GM10248 (cell line): ENCODE measurements at places on chromosomes 16 and 17.

- peak; percentile 46 for DNase-seq
Observed at GRCh38 chr16:13919330-13919682, 648 bp upstream of the ERCC4 start.

DNA sequence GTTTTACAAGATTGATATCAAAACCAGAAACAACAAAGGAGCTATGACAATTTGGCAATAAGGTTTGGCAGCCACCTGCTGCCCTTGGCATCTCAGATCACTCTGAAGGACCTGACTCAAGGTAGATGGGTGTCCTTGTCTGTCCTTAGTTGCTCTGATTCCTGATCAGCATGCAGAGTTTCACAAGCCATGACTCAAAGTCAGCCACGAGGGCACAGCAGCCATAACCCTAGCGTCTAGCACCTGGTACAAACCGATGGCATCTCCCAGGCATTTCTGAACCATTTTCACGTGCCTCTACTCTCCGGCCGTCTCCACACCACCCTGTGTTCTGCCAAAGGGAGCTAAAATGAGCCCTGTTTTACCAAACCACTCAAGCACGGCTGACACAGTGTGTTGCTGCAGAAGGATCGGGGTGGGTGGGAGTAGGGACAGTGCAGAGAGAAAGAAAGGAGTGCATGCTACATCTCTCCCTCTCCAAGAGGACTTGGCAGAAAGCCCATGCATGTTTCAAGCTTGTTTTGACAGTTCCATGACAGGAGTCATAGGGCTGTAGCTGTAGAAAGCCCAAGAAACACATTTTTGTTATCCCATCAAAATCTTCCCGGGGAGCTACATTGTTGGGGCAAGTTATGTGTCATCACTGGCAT is 297.3 kb downstream of the ABCC12 start:
- DNase-seq, result no peak

- no peak for DNase-seq
Observed at GRCh38 chr17:5931616-5932015, 138.6 kb upstream of the WSCD1 start.

DNA sequence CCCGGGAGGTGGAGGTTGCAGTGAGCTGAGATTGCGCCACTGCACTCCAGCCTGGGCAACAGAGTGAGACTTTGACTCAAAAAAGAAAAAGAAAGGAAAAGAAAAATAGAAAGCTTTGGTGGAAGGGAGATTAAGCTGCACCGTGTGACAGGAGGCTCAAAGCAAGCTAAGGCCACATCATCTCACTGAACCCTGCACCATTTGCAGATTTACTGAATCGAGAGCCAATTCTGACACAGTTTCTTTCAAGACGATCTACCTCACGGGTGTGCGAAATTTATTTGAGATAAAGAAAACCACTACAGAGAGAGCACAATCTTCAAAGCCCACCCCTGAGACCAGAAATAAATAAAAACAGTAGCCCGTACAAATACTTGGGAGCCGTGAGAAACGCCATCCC is 49.6 kb downstream of the RTN4RL1 start:
- no peak for DNase-seq

DNA sequence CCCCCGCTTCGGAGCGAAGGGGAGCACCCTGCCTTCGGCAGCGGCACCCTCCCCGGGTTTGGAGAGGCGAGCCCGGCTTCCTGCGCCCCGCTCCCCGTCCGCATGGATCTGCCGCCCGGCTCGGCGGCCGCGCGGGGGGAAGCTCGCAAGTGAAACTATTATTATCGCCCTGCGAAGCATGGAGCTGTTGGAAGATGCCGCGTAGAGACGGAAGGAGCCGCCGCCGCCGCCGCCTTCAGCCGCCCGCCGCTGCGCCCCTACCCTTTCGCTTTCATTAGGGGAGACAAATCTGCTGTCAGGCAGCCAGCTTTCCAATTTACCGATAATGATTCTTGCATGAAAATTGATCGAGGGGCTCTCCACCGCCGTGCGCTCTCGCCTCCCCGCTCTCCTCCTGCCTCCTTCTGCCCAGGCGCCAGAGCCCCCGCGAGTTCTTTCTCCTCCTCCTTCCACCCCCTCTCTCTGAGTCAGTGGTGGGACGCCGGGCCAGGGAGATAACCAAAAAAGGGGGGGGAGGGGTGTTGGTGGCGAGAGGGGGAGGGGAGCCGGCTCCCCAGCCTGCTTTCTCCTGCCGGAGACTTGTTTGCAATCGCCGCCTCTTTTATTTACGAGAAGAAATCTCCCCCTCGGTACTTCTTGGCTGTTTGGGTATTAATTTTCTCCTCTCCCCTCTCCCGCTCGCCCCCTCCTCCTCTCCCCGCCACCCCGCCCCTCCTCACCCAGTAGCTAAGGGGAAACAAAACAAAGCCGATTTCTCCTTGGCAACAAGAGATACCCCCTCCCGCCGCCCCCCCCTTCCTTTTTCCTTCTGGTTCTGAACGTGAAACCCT is 58.0 kb upstream of the GSE1 start:
- DNase-seq, result peak; percentile 75

DNA sequence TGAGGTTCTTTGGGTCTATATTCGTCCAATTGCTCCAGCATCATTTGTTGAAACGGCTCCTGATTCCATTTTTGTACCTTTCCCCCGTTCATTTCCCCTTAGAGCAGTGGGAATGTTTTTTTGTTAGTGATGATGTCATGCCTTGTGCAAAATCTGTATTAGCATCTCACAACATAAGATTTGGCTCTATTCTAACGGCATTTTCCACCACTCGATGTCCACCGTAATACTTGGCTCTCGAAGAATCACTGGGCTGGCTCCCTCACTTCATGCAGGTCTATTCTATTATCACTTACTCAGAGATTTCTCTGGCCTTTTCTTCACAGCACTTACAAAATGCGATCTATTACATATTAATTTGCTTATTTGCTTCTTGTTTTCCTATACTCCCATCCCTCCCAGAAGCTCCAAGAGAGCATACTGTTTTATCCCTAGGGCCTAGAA is 571 bp upstream of the NME1 start:
- no peak for DNase-seq

GRCh38 chr16:10856042-10856441 is 21.0 kb upstream of the CIITA start:
- no peak for DNase-seq

DNA sequence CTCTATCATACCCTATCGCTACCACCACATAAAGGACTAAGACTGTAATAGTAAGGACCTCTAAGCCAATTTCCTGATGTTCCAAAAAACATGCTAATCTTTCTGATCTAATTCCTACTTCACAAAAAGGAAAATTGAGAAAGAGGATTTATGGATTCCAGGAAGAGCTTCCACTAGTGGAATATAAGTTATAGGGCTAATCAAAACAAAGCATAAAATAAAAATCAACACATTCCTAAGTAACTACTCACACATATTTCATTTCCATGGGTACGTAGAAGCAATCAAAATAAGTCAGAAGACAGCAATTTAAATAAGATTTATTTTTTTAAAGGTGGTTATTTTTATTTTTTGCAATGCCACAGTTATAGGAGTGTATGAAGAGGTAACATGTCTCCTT is 12.4 kb downstream of the CCDC43 start:
- no peak for DNase-seq

GRCh38 chr16:85418978-85419491 is 194.1 kb upstream of the GSE1 start:
- no peak for DNase-seq

- DNase-seq, result no peak
Observed at GRCh38 chr17:17693253-17694168, 12.3 kb downstream of the RAI1 start.

GRCh38 chr16:26186091-26186615 is 494.4 kb downstream of the HS3ST4 start:
- DNase-seq, result no peak

DNA sequence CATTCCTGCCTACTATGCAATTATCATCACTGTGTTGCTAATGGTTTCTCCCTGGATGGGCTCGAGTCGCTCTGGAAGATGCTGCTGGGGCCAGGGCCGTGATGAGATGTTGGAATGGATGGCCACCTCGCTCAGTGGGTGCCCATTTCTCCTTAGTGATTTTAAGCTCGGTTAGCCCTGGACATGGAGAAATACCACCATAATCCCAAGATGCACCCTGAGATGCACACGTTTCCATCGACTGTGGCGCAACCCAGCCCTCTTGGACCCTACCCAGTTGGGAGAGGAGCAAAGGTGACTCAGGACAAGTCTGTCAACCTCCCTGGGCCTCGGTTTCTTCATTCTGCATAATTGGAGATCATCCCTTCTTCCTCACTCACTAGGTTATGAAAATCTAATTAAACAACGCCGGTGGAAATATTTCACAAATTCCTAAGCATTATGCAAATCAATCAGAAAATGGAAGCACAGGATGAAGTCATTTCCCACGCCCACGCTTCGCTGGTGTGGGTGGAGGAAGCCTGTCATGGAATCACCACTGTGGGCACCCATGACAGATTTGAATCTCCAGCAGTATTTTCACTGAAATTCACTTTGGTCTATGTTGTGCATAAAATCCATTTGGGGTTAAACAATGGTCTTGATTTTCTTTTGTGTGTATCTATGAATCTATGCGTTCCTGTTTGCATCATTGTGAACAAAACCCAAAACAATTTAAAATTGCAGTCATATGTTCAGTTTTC is 195.2 kb downstream of the AXIN2 start:
- DNase-seq, result no peak

GRCh38 chr17:72906306-72906705 is 186.2 kb downstream of the SLC39A11 start:
- no peak for DNase-seq

DNA sequence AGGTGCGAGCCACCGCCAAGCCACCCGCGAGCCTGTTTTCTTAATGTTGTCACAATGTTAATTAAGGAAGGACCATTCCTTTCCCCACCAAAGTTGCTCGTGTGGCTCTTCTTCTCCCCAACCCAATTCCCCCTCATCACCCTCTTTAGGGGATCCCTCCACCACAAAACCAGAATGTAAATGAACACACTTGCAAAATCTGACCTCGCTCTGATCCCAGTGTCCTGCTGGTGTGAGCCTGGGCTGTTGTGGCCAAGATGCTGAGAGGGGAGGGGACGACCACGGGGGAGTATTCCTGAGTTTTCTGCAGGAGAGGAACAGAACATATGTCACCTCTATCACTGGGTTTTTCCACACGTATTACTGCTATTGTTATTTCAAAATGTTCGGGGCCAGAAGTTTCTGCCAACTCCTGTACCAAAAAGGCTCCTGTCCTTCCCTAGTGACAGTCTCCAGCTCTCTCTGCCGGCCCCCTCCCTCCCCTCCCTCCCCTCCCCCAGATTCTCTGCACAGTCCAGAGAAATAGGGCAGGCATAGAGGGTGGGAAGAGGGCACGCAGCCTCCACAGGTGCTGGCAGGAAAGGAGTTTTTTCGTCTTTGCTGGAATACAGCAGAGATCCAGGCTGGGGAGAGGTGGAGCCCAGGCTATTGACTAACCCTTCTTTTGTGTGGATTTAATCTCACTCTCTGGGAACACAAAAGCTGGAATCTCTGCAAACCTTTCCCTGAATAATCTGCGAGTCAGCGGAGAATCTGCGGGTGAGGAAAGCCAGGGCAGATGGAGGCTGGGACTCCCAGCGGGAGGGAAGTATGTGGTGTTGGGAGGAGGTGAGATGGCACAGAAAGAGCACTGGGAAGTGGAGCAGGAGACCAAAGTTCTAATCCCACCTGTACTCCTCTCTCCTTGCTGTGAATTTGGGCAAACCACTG is 4.5 kb upstream of the CA4 start:
- DNase-seq, result no peak

GRCh38 chr17:76816590-76817135 is 51.5 kb upstream of the MGAT5B start:
- peak; percentile 56 for DNase-seq

- no peak for DNase-seq
Observed at GRCh38 chr16:81224824-81225223, 13.7 kb upstream of the BCO1 start.

GRCh38 chr16:83554096-83554495 is 253.7 kb upstream of the HSBP1 start:
- no peak for DNase-seq

- no peak for DNase-seq
Observed at GRCh38 chr17:18920911-18921441, 31.0 kb upstream of the SLC5A10 start.

GRCh38 chr17:39782481-39782880 is 44.7 kb downstream of the GRB7 start:
- no peak for DNase-seq

DNA sequence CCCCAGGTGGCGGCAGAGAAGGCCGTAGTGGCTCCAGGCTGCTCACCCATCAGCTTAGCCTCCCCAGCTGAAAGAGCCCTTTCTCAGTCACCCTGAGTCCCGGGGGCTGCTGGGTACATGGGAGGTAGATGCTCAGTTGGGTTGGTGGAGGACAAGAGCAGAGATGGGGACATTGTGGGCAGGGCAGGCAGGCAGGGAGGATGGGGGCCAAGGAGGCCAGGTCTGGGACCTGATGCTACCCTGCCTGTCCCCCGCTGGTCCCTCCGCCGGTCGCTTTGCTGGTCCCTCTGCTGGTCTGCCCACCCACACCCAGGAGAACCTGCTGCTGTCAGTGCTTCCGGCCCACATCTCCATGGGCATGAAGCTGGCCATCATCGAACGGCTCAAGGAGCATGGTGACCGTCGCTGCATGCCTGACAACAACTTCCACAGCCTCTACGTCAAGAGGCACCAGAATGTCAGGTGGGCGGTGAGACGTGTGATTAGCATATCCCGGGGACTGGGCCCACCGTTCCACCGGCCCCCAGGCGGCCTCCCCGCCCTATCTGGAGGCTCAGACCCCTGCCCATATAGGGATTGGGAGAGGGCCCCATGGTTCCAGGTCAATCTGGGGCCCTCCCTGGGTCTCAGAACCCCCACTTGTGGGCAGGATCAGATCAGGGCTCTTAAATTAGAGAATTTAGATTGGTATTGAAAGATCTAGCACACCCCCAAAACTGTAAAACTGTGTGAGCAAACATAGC is 26.9 kb downstream of the ADCY7 start:
- DNase-seq, result no peak

DNA sequence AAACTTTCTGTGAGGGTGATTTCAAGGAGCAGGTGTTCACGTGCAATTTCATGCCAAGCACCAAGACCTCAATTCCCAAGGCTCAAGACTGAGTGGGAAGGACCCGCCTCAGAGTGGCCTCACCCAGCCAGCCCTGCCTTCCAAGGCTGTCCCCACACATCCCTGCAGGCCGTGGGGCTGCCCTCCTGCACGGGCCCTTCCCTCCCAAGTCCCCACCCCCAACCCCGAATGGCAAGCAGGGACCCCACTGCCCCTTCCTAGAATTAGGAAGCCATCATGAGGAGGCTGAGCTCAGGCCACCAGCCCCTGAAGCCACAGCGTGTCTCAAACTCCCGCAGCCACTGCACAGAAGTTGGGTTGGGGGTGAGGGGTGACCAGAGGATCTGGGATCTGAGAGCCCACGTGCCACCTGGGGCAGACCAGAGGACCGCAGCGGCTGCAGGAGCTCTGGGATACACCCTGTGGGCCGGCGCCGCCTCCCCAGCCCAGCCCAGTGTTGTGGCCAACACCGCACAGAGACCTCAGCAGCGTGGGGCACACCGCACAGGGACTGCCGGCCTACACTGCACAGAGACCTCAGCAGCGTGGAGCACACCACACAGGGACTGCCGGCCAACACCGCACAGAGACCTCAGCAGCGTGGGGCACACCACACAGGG is 20.7 kb downstream of the GNPTG start:
- no peak for DNase-seq
